ENCODE measurements at places on chromosomes 2 and 18.

DNA sequence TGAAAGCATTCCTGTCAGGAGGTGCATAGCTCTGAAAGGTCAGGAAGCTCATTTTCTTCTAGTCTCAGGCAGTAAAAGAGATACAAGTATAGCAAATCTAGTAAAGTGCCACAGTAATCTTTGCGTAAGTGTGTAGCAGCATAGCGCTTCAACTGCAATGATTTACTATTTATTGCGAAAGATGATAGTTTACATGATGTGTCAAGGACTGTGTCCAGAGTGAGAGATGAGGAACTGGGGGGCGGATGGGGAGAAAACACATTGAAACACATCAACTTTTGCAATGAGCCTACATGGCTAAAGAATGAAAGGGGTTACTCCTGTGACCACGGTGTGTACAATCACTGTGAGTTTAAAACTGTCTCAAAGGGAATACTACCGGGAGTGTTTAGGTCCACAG is 644.4 kb downstream of the GALR1 start:
- DNase-seq, result no peak

DNA sequence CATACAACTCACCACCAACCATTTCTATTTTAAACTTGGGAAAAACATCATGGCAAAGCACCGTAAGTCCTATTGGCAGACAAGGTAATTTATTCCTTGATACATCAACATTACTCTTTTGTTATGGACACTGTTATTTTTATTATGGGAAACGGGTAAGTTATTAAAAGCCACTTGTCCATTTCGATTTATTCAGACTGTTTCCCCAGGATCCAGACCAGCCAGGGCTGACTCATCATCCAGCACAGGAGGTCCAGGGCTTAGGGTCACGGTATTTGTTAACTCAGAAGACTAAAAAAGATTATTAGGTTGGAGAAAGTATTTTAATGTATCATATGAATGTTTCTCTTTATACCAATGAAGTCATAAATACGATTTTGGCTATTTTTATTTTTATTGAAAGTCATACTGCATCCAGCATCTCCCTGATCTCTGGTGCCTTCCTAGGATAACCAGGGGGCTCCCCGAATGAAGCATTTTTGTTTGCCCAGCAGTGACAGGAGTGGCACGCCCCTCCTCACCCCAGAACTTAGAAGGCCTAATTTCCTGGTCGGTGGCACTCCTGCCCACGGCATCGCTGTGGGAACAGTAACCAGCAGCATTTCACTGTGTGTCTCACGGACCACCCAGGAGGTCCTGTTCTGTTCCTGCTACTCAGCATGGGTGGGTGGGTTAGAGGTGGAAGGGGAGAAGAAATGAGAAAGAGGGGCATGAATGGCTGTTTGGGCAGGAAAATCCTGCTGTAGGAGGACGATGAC is 446.1 kb downstream of the EIPR1 start:
- no peak for DNase-seq

GRCh38 chr2:1614564-1614963 is 129.8 kb downstream of the PXDN start:
- no peak for DNase-seq

DNA sequence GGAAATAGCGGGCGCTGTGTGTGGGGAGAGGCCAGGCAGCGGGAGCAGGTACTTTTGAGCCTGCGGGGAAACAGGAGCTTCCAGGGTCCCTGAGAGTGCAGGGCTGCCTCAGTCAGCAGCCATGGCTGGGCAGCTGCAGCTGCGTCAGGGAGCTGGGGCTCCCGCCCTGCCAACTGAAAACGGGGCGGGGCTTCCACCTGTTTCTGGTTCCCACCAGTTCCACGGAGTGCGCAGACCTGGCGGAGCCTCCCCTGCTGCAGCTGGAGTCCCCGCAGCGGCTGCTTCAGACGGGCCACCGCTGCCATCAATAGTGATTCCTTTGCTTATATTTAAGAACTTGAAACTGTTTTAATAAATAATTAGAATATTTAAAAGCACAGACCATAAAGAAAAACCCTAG is 30.6 kb upstream of the RPRM start:
- DNase-seq, result no peak

DNA sequence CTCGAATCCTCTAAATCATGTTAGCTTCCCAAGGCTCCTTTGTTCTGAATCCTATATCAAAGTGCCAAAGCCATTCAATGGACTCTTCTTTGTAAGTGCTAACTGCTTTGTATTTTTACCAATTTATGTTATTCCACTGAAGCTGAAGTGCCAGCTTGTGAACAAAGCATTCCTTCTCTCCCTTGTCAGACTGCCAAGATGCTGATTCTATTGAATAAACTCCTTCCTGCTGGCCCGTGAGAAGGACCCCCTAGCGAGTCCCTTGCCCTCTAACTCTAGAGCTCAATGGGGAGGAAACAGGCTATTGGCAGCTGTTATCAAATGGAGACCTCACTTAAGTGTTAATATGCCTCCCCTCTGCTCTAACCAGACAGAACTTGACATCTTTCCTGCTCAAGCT is 1097.9 kb upstream of the CNTNAP5 start:
- no peak for DNase-seq

GRCh38 chr2:68352651-68353391 is 12.3 kb upstream of the PLEK start:
- DNase-seq, result no peak

GRCh38 chr18:7147399-7147798 is 29.8 kb upstream of the LAMA1 start:
- DNase-seq, result no peak

DNA sequence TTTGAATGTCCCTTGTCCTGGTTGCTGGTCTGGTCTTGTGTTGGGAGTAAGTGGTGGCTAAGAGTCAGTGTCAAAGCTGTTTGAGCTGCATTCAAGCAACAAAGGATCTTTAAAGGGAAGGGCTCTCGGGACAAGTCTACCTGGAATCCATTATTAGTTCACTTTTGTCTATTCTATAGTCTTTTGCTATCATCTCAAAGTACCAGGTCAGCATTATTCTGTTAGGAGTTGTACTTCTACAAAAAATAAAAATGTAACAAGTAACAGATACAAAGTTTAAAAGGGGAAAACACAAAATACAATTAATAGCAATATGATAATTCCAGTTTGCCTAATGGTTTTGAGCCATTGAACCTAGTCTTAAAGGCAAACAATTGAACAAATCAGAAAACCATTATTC is 317.9 kb downstream of the ZNF516 start:
- no peak for DNase-seq

GRCh38 chr18:79528846-79529245 is 133.1 kb downstream of the NFATC1 start:
- DNase-seq, result no peak

DNA sequence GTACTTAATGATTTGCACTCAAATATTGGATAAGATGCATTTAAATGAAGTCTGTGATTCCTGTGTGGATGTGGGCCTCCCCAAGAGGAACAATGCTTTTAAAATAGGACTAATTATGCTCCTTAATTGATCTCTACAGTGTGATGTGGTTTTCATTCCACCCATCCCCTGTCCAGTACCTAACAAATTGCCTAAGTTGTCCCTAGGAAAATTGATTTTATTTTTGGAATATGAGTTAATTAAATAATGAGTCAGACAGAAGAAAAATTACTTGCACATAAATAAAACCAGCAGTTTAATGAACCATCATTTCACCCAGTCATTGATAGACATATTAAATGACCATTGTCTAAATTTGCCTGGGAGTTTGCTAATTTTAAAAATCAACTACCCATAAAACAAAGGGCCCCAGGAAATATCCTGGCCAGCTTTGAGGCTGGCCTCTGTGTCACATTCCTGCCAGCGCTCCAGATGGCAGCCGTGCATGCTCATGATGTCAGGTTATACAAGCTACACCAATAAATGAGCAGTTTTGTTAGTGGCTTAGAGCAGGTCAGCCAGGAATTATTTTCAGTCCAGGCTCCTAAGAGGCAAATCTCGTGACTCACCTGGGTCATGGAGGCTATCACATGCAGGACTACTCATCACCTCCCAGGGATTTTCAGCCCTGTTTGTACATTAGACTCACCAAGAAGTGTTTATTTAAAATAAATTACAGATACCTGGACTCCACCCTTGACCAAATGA is 31.9 kb downstream of the ABHD3 start:
- no peak for DNase-seq

DNA sequence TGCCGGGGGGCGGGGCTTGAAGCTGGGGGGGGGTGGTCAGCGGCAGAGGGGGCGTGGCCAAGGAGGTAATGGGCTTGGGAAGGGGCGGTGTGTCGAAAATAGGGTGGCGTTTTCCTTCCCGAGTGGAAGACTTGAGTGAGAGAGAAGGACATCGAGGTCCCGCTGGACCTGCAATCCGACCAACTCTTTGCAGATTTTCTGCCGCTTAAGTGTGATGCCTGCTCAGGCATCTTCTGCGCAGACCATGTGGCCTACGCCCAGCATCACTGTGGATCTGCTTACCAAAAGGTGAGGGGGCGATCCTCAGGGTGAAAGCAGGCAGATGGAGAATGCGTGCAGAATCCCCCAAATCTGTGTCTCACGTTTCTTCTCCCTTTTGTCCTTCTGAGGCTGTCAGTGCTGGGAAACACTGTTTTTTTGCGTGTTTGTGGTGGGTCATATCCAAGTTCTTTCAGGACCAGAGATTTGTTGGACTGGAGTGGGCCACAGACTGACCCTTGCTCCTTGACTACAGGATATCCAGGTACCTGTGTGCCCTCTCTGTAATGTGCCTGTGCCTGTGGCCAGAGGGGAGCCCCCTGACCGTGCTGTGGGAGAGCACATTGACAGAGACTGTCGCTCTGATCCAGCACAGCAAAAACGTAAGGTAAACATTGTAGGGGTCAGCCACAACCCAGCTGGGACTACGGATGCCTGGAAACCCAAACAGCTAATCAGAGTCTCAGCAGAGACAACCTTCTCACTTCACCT is 727 bp downstream of the ZFAND2B start:
- DNase-seq, result no peak

DNA sequence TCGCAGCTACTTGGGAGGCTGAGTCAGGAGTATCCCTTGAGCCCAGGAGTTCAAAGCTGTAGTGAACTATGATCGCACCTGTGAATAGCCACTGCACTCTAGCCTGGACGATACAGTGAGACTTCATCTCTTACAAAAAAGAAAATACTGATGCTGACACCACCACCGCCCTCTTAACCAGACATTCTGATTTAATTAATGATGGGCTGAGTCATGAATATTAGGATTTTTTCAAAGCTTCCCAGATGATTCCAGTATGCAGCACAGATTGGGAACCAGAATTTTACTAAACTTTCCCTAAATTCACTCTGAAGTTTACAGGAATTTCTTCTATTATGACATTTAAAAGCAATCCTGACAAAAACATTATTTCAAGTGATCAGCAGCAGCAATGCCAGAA is 130.1 kb downstream of the ERBB4 start:
- no peak for DNase-seq

- DNase-seq, result no peak
Measured at GRCh38 chr2:74162951-74163350, 15.2 kb upstream of the BOLA3 start.

- no peak for DNase-seq
Measured at GRCh38 chr2:74065456-74065855, 80.7 kb downstream of the TET3 start.

DNA sequence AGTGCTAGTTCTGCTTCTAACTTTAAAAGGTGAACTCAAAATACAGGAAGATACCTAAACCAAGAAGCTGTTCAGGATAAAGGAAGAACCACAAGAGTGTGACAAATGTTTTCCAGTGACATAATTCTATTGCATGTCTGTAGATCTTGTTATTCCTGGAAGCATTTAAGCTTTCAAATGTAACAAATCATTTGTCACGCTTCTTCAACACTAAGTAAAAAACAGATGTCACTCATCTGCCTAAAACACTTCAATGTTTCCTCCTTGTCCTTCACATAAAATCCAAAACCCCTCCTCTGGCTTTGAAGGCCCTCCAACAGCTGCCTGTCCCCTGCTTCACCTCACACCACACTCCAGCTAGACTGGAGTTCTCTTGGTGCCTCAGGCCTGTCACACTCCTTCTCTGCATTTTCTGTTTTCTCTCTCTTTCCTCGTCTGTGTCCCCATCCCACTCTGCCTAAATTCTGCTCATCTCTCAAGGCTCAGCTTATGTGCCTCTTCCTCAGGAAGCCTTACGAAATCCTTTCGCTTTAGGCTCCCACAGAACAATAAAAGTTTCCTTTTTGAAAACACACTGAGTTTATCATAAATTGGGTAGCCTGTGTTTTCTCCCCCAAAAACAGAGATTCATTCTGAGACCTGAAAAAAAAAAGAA is 6.4 kb upstream of the CLEC4F start:
- DNase-seq, result no peak

- no peak for DNase-seq
Measured at GRCh38 chr2:26300234-26300925, 45.6 kb upstream of the SELENOI start.

DNA sequence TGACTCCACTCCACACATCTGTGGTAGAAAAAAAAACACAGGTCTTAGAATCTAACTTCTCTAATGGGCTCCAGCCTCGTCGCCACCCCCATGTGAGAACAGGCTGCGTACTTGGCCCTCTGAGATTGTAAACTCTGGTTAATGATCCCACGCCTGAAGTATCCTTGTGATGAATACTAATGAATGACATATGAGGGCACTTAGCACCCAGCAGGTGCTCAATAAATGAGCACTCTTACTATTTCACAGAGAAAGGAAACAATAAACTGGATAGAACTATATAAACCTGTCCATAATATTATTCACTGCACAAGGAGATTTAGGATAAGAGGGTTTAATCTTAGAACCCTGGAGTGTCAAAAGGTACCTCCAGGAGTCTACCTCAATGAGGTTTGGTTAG is 310.1 kb upstream of the HNRNPA3 start:
- DNase-seq, result no peak

DNA sequence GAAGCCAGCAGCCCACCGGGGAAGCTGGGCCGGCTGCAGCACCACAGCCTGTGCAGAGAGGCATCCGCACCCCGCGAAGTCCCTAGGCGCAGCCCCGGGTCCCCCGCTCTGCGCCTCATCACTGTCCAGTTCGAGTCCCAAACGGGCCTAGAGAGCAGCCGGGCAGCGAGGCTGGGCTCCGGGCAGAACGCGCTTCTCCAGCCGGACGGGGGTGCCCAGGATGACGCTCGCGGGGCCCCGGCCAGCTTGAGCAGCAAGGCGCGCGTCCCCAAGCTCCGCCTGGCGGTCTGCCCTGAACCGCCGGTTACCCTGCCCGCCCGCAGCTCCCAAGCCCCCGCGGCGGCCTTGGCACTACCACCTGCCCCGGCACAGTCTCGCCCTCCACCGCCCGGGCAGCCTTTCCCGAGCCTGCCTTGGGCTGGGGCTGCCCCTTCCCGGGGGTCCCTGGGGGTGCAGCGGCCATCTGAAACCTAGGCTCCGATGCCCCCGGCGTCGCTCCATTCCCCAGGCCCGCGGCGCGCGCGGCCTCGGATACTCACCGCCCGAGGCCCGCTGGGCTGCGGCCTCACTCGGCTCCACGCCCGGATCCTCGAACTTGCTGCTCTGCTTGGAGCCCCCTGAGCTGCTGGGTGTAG is 591 bp downstream of the SLC16A14 start:
- DNase-seq, result peak; percentile 15

DNA sequence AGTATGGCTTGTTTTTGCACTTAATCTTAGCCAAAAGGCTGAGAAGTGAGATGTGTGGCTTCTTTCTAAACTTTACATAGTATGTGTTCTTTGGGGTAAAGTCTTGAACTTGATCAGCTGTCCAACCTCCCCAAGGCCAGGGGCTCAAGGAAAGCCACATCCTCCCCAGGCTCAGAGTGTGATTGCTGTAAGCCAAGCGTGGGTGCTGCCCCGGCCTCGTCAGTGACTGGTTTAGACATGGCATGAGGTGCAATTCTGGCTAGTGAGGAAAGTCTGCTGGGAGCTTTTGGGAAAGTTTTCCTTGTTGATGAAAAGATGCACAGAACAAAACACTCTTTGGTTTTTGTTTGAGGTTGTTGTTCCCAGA is 40.2 kb downstream of the TMEM177 start:
- no peak for DNase-seq

GRCh38 chr2:224626735-224627134 is 41.6 kb upstream of the CUL3 start:
- DNase-seq, result no peak
